Sigmoid colon (tissue), 7 donors: ENCODE measurements at places on chromosomes 2 and 18. TPM values are rescaled to one million over a fixed set of nuclear protein-coding genes. Genes with fewer than 3 reads are reported as not detected.

The DAW1 gene
- polyA plus RNA-seq, result not detected

The KYNU gene
- 3.9 TPM for polyA plus RNA-seq

The FBXO36 gene
- polyA plus RNA-seq, result 0.90 TPM

The CENPA gene
- polyA plus RNA-seq, result 1.2 TPM

The MLPH gene
- 56.2 TPM for polyA plus RNA-seq

The DYSF gene
- polyA plus RNA-seq, result 1.6 TPM

The LCT gene
- polyA plus RNA-seq, result not detected

The ESPNL gene
- not detected for polyA plus RNA-seq

The PIEZO2 gene
- polyA plus RNA-seq, result not detected

The WNT6 gene
- 1.5 TPM for polyA plus RNA-seq

The L3MBTL4 gene
- 1.4 TPM for polyA plus RNA-seq

The PRSS56 gene
- polyA plus RNA-seq, result not detected

The ATAD2B gene
- polyA plus RNA-seq, result 3.5 TPM

The FLACC1 gene
- 0.69 TPM for polyA plus RNA-seq

The CTLA4 gene
- polyA plus RNA-seq, result not detected

The AGXT gene
- polyA plus RNA-seq, result 1.6 TPM

The KCNS3 gene
- 16.2 TPM for polyA plus RNA-seq

The C2orf92 gene
- polyA plus RNA-seq, result 4.2 TPM

The WBP1 gene
- polyA plus RNA-seq, result 59.3 TPM

The ST6GAL2 gene
- polyA plus RNA-seq, result under 0.01 TPM

The GALNT1 gene
- 33.2 TPM for polyA plus RNA-seq

The FAM237A gene
- polyA plus RNA-seq, result not detected
